Stimulated activated CD4-positive, alpha-beta T cell treated with anti-CD3 and anti-CD28 coated beads, TNF-alpha, amount 100 ng/mL, for 48 hours (primary cell): ENCODE measurements at places on chromosomes 3 and 15.

DNA sequence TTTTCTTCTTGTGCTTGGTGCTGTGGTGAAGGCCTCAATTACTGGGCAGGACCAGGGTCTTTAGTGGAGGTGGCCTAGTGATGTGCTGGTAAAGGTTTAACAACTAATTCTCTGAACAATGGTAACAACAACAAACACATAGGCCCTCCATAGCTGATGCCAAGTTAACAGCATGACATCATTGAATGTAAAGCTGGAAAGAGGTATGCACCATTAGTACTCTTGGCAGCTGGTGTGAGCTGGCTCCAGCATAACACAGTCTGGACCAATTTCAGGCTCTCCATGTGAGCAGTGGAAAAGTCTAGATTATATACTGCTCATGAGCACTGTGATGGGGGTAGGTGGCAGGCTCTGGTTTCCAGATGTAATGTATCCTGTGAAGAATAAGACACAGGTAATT lies 61.8 kb downstream of the SLC7A14 start:
- DNase-seq: no peak

DNA sequence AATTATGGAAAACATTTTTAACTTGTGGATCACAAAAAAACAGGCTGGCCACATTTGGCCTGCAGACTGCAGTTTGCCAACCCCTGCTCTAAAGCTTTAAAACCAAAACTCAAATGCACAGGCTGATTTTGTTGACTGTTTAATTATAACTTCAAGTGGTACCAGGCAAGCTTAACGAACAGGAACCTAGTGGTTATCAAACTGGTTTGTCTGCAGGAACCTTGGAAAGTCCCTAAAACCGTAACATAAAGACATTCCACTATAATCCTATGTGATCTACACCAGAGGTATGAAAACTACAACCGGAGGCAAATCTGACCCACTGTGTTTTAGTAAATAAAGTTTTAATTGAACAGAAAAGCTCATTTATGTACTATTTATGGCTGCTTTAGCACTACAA lies 52.4 kb downstream of the TBL1XR1 start:
- DNase-seq: no peak

GRCh38 chr15:57345584-57345983 lies 30.7 kb upstream of the CGNL1 start:
- no peak for DNase-seq

DNA sequence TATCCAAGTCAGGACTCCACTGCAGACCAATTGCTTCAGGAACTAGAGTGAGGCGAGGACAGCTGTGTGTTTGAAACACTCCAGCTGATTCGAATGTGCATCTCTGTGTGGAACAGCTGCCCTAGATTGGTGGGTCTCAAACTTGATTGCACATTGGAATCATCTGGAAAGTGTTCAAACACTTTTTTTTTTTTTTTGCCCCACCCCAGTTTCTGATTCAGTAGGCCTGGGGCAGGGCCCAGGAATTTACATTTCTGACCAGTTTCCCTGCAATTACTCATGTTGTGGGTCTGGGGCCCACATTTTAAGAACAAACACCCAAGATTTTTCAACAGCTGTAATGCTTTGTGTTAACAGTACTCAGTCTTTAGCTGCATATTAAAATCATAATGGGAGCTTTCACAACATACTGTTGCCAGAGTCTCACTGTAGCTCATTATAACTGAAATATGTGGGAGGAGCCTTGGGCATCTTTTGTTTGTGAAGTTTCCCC lies 156.6 kb downstream of the NR1D2 start:
- DNase-seq: no peak

- DNase-seq: no peak
Measured at GRCh38 chr3:108538083-108538482, 27.7 kb upstream of the MYH15 start.

DNA sequence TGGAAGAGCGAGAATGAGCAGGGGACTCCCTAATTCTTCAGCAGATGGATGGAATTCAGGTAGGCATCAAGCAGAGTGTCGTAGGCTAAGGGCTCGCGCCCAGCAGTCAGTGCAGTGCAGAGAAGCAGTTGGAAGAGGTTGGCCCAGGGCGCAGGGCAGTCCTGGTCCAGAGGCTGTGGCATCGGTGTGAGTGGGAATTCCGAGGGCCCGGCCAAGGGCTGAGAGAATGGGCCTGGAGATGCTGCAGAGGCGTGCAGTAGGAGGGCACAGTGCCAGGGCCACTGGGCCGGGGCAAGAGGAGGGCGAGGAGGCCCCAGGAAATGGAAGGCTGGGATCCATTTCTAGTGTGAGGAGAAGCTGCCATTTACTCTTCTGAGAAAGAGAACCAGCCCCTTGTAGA lies 74.4 kb downstream of the AAGAB start:
- DNase-seq: no peak

- DNase-seq: no peak
Measured at GRCh38 chr3:115581362-115582135, 41.8 kb upstream of the GAP43 start.

DNA sequence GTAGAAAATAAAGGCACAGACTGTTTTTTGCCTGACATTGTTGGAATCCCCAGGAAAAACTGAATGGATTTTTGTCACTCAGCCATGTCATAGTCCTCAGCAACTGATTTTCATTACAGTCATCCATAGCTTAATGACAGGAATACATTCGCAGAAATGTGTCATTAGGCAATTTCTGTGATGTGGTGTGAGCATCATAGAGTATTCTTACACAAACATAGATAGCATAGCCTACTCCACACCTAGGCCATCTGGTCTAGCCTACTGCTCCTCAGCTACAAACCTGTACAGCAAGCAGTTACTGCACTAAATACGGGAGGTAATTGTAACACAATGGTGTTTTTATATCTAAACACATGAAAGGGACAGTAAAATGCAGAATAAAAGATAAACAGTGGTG lies 34.4 kb upstream of the FBN1 start:
- no peak for DNase-seq

GRCh38 chr3:171772427-171773056 lies 37.7 kb downstream of the PLD1 start:
- no peak for DNase-seq

DNA sequence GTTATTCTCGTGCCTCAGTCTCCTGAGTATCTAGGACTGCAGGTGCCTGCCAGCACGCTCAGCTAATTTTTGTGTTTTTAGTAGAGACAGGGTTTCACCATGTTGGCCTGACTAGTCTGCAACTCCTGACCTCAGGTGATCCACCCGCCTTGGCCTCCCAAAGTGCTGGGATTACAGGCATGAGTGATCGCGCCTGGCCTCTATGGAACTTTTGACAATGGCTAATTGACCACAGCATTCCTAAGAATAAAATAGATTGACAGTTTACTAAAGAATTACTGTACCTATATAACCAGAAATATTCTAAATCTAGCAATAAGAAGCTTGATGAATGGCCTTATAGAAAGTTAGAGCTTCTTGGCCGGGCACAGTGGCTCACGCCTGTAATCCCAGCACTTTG lies 51.0 kb upstream of the TRIM42 start:
- DNase-seq: no peak

DNA sequence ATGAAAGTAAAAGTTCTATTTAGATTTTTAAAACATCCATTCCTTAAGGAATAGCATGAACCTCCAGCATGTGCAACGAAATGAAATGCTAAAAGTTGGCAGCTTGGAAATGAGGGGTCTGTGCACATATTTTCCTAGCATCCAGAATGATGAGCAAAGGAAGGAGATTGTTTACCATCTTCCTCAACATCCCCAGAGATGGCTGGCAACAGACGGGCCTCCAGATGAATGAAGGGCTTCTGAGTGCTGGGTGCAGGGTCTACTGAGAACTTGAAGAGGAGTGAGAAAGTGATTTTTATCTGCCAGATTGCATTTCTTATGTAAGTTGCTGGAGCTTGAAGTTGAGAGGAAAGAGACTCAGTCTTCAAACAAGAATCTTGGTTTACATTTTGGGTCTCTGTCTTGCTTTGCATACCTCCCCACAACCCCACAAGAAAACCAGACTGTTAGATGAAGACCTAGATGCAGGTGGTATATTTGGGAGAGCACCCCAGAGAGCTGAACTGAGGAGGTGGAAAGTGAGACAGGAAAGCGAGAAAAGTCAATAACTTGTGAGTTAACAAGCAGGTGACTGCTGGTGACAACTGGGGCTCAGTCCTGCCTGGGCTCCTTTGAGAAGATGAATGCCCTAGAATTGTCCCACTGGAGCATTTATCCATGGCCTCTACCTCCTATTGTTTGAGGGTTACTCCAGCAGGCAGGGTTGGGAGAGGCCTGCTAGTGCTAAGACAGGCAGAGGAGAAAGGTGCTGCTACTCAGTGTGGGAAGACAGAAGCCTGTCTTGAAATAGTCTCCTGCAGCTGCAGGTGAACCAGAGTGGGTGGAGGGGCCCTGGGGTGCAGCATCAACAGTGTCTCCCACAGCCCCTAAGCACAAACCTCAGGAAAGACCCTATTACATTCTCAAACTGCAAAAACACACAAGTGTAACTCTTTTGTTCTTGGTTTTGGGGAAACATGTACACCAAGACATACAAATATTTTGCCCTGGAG lies 10.5 kb upstream of the CCK start:
- no peak for DNase-seq

DNA sequence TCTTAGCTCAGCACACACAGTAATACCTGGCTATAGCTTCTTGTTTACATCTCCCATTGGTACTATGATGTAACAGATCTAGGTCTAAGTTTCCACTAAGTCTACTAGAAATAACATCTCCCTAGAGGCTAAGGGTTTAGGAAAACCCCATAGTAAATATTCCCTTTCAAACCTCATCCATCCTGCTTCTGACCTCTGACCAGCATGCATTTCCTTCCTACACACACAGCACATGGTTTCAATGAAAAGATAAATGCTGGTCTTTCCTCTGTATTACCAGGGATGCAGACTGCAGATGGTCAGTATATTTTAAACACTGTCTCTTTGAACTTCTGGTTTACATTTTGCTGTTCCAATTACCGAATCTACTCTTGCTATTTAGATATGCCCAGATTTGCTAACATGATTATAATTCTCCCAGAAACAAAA lies 96.6 kb downstream of the EFL1 start:
- no peak for DNase-seq

DNA sequence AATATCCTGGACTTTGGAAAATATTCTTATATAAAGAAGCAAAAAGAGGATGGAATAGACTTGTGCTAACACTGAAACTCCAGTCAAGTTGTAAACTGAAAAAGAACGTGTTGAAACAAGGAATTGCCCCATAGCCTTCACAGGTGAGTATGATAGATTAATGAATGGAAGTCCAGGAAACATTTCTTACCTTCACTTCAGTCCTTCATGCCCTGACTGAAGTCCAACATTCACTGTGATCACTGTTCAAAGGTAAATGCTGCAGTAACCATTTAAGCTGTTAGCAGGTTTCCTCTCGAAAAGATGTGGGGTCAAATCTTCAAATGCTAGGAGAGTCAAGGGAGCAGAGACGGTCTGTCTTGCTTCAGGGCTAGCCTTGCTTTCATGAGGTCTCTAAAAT lies 46.1 kb downstream of the SLC30A4 start:
- DNase-seq: no peak

GRCh38 chr15:37758412-37758811 lies 176.0 kb upstream of the TMCO5A start:
- DNase-seq: no peak

DNA sequence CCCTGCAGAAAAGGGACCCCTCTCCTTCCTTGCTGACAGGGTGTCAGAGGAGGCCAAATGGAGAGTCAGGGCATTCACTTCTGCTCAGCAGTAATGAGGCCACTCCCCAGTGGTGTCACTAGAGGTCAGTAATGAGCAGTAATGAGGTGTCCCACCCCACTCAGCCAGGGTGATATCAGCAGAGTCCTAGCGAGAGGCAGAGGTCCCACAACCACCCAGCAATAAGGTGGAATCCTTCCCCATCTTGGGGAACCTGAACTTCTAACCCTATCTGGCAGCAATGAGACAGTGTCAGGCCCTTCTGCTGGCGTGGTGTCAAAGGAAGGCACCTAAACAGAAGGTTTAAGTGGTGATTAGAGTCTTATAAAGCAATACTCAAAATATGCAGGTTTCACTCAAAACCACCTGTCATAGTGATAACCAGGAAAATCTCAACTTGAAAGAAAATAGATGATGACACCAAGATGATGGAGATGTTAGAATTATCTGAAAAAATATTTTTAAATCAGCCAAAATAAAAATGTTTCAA lies 12.9 kb downstream of the OCA2 start:
- DNase-seq: no peak

DNA sequence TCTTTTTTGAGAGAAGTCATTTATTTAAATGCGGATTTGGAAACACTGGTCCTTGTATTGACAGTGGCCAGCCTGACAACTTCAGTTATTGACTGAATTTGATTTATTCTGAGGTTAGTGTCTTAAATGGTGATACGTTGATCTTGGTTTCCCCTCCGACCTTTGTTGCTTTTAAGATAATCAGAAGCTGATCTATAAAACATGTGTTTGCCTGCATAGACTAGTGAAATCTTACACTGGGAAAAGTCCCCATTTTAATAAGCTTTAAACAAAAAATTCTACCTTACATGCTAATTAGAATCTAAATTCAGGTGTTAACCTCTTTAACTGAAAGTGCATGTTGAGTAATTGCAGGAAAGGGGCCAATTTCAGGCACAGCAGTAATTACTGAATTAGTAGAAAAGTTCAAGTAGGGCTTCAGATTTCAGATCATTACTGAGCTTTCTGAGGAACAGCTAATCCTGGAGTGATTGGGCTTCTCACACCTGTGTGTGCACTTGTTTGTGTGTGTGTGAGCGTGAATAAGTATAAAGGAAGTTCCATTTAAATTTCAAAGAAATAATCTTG lies 221.4 kb downstream of the SOX2 start:
- no peak for DNase-seq

- peak; percentile 24 for DNase-seq
Measured at GRCh38 chr3:54853573-54854404, 74.1 kb downstream of the LRTM1 start.

- DNase-seq: no peak
Measured at GRCh38 chr3:172675441-172676193, 35.2 kb downstream of the NCEH1 start.

DNA sequence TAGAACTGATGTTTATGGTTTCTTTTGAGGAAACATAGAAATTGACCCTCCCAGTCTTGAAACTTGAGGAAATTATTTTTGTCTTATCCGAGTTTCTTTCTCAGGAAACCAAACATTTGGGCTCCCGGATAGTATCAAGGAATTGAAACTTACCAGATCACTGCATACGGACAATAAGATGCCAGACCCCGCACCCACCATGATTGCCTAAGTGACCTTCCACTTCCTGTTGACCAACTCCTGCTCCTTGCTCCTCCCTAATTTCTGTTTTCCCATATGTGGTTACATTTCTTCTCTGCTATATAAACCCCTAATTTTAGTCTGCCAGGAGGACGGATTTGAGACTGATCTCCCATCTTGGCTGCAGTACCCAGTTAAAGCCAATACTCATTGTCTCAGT lies 118.4 kb upstream of the TPRG1 start:
- no peak for DNase-seq

- DNase-seq: no peak
Measured at GRCh38 chr15:38886315-38887163, 321.9 kb upstream of the RASGRP1 start.

GRCh38 chr3:156509189-156510174 lies 45.4 kb downstream of the SSR3 start:
- no peak for DNase-seq
